Daoy (cell line): ENCODE measurements at places on chromosomes 16 and 17. TPM values are rescaled to one million over a fixed set of nuclear protein-coding genes. Genes with fewer than 3 reads are reported as not detected.

- no peak for DNase-seq
Measured at GRCh38 chr17:81164371-81165245, 699 bp upstream of the PVALEF start.

KRTAP1-1 gene
- total RNA-seq: 1.5 TPM in 1 of 2 replicates, not detected in the other

GRCh38 chr16:49484451-49484849 is 110.8 kb downstream of the C16orf78 start:
- DNase-seq: peak; percentile 69

DNA sequence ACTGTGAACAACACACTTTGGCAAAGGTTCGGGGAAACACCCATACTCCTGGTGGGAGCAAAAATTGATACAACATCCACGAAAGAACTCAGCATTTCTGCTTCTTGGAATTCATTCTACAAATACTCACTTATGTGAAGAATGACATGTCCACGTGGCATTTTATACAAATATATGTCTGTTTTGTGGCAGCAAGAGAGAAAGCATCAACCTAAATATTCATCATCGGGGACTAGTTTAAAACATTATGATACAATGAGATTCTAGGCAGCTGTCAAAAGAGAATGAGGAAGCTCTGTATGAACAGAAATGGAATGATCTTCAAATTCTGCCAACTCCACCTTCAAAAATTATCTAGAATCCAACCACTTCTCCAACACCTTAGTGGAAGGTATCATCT is 25.7 kb upstream of the ALOX15 start:
- DNase-seq: no peak

GRCh38 chr16:51759329-51759728 is 608.3 kb upstream of the SALL1 start:
- DNase-seq: no peak

COL1A1 gene
- 288 and 336 TPM in 2 replicates for total RNA-seq

DNA sequence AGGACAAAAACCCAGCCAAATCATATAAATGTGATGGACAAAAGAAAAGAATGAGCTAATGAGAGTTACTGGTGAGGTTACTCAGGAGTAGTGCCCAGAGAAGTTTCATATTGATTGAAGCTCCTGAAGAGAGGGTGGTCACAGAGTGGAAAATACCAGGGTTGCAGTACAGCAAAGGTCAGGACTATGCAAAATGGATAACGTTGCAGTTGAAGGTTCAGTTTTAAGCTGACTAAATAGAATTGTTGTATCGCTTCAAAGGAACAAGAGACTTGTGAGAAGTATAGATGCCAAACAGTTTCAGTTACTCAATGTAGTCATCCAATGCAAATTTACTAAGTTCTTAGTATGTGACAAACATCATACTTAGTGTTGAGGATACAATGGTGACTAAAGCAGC is 47.1 kb downstream of the ABCA8 start:
- DNase-seq: no peak

GRCh38 chr16:3476409-3476808 is 18.9 kb downstream of the C16orf90 start:
- DNase-seq: no peak

CD300LD gene
- not detected in 2 replicates for total RNA-seq

GRCh38 chr17:63931981-63932561 is at the start of gene CD79B:
Gene CD79B (minus strand): TSS chr17:63932331. CDS start chr17:63932261, 70 bp downstream.
- DNase-seq: no peak

- DNase-seq: no peak
Measured at GRCh38 chr16:88888461-88889387, 22.3 kb upstream of the PABPN1L start.

GRCh38 chr16:56048425-56049105 is 142.7 kb upstream of the GNAO1 start:
- DNase-seq: no peak

C17orf50 gene
- not detected in 2 replicates for total RNA-seq

UNC119 gene
- 17.8 and 25.4 TPM in 2 replicates for total RNA-seq

DNA sequence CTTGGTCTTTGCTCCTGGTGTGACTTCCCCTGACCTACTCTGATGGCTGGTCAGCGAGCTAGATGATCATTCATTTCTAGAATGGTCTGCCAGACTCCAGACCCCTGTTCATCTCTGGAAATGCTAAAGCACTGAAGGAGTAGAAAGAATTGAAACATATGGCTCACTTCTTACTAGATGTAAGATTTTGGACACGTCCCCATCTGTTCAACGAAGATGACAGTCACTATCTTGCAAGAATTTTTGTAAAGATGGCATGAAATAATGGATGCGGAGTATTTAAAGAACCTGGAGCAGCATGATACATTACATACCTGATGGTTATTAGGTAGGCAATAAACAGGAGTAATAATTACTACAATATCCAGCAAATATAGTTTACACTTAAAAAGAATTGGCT is 252.7 kb upstream of the SDK2 start:
- no peak for DNase-seq

GRCh38 chr16:68231384-68232136 is 4.4 kb downstream of the ESRP2 start:
- no peak for DNase-seq

ATP1B2 gene
- total RNA-seq: not detected in 2 replicates

GRCh38 chr16:89200850-89201411 is 594 bp upstream of the SLC22A31 start:
- DNase-seq: peak; percentile 4

GRCh38 chr17:72702998-72703397 is 389.5 kb downstream of the SLC39A11 start:
- DNase-seq: peak; percentile 80

BLTP2 gene
- total RNA-seq: 64.9 and 65.8 TPM in 2 replicates

SPEM2 gene
- total RNA-seq: not detected in 2 replicates

- DNase-seq: peak; percentile 42
Measured at GRCh38 chr17:81701288-81702071, 1.7 kb upstream of the MRPL12 start.

GRCh38 chr17:39169518-39169917 is 3.6 kb upstream of the ARL5C start:
- no peak for DNase-seq

GRCh38 chr17:56909742-56910508 is 3.9 kb downstream of the TRIM25 start:
- no peak for DNase-seq

DNA sequence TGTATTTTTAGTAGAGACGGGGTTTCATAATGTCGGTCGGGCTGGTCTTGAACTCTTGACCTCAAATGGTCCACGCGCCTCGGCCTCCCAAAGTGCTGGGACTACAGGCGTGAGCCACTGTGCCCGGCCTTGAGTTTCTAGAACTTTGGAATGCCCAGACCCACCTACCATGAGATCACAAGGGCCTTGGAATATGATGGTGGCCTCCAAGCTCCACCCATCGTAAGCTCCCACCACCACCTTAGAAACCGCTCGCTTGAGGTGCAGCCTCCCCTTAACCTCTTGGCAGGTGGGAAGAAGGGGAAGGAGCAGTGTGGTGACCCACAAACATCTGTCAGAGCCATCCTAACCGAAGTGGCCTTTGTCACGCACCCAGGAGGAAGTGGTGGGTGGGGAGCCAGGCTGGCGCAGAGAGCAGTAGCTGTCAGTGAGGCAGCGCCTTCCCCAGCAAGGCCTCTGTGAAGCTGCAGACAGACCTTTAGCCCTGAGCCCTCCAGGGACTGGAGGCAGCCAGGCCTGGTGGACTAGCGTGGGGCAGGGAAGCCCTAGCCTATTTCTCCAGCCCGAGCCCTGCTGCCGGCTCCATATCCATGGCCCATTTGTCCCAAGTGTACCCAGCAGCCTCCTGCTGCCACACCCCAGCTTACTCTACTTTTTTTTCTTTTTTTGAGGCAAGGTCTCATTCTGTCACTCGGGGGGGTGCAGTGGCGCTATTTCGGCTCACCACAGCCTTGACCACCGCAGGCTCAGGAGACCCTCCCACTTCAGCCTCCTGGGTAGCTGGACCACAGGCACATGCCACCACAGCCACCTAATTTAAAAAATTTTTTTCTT is 13.1 kb upstream of the SEPHS2 start:
- DNase-seq: peak; percentile 5

DNA sequence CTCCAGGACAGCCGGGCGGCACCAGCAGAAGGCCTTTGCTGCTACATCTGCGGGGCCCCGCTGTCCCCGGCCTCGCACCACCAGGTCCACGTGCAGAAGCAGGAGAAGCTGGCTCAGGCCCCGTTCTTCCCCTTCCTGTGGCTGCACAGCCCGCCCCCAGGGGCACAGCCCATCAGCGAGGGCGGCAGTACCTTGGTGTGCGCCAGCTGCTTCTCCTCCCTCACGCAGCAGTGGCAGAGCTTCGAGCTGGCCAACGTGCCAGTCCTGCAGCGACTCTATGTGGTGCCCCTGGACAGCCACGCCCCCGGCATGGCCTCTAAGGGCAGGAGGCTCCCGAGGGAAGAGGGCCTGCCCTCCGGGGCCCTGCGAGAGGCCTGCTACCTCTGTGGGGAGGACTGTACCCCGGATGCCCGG is 58.3 kb upstream of the CIBAR2 start:
- DNase-seq: no peak

- DNase-seq: no peak
Measured at GRCh38 chr17:77432742-77433141, 292.0 kb downstream of the SEC14L1 start.

DNA sequence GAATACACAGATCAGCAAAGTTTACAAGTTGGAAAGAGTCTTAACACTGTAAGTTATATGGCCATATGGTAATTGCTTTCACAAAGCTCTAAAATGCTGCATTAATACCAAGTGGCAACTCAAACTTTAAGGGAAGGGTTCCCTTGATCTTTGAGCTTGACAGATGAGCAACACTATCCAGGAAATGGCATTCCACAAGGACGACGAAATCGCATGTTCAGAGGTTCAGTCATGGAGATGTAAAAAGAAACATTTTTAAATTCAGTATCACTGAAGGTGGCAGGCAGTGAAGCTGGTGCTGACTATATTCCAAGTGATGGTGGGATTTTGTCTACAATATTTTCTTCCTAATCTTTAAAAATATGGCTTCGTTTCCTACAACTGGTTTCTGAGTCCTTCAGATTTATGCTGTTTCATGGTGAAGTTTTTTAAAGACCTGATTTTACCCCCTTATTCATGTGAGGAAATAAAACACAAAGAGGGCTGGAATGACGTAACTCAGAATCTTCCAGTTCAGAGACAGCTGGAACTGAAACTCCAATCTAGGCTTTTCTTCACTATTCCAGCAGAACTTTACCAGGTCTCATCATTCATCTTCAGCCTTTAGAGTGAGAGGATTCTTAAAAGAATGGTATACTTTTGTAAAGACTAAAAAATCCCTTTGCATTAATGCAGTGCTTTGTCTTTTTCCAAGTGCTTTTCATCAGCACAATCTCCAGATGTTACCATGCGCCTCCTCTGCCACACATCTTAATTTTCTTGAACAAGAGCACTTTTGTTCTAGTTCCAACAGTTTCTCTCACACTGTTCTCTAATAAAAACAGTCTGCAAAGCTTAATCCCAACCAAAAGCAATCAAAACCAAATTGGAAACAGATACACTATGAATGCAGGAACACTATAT is 20.2 kb downstream of the CHCT1 start:
- no peak for DNase-seq

FOXL1 gene
- 4.9 and 5.0 TPM in 2 replicates for total RNA-seq

TMEM238L gene
- total RNA-seq: not detected in 2 replicates

DNA sequence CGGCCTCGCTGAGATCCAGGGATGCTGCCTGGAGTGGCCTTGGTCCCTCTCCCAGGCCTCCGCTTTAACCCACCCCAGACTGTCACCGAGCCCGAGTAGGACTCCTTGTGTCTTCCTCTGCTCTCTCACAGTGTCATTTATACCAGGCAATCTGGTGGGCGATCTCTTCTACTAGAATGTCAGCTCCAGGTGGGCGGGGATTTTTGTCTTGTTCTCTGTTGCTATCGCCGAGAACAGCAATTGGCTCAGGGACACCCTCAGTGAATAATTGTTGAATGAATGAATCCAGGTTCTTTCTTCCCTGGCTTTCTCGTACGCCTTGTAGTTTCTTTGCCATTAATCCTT is 591 bp downstream of the DHX38 start:
- DNase-seq: no peak

ODAD4 gene
- 0.42 and 2.8 TPM in 2 replicates for total RNA-seq

CLEC3A gene
- total RNA-seq: not detected in 2 replicates

GRCh38 chr16:12558641-12559040 is 245.0 kb downstream of the CPPED1 start:
- no peak for DNase-seq

DNA sequence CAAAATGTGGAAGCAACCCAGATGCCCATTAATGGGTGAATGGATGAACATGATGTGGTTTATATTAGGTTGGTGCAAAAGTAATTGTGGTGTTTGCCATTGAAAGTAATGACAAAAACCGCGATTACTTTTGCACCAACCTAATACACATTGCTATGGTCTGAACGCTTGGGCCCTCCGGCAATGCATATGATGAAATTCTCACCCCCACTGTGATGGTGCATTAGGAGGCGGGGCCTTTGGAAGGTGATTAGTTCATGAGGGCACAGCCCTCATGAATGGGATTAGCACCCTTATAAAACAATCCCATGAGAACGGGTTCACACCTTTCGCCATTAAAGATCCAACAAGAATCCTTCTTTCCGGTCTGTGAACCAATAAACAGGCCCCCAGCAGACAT is 25.3 kb upstream of the PRM1 start:
- DNase-seq: no peak

PNMT gene
- total RNA-seq: 0.18 TPM in 1 of 2 replicates, not detected in the other

- DNase-seq: no peak
Measured at GRCh38 chr16:86594721-86595120, 16.4 kb downstream of the FOXL1 start.

ZNF207 gene
- 156 and 173 TPM in 2 replicates for total RNA-seq

- peak; percentile 70 for DNase-seq
Measured at GRCh38 chr17:50668025-50668837, 33.5 kb downstream of the ABCC3 start.

CCL8 gene
- total RNA-seq: not detected in 2 replicates

GRCh38 chr16:88118376-88118775 is 167.1 kb downstream of the BANP start:
- no peak for DNase-seq

- no peak for DNase-seq
Measured at GRCh38 chr16:928526-928925, 42.3 kb downstream of the LMF1 start.

- DNase-seq: peak; percentile 57
Measured at GRCh38 chr17:41049110-41049509, 2.0 kb upstream of the KRTAP2-1 start.

TELO2 gene
- total RNA-seq: 19.9 and 44.0 TPM in 2 replicates

GRCh38 chr17:73910821-73911515 is 266.7 kb upstream of the SDK2 start:
- peak; percentile 25 for DNase-seq
